ENCODE measurements at places on chromosomes 7 and 10.

DNA sequence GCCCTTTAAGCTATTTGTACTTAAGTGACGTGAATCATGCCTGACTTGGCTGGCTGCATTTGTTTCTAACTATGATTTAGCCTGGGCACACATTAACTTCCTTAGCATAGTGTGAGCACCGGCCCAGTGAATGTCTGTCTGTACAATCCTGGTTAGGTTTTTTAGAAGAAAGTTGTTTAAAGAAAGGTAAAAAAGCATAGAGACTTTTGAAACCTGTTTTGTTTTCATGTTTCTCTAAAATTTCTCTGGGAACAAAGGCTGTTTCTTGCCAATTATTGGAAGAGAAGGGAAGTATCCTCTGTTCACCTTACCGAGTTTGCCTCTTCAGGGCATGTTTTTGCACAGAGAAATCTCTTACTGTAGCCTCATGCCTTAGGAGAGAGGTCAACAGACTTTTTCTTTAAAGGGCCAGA is 42.9 kb upstream of the MET start:
- DNase-seq = no peak

- DNase-seq = no peak
Observed at GRCh38 chr7:133582766-133583523, 330.1 kb downstream of the EXOC4 start.

GRCh38 chr7:138752518-138753149 is 45.2 kb upstream of the TMEM213 start:
- DNase-seq = no peak

- no peak for DNase-seq
Observed at GRCh38 chr10:34408381-34408780, 406.7 kb downstream of the PARD3 start.

GRCh38 chr7:1127001-1127400 is 33.0 kb downstream of the ZFAND2A start:
- DNase-seq = no peak

GRCh38 chr10:7866176-7866575 is 47.9 kb downstream of the TAF3 start:
- no peak for DNase-seq

DNA sequence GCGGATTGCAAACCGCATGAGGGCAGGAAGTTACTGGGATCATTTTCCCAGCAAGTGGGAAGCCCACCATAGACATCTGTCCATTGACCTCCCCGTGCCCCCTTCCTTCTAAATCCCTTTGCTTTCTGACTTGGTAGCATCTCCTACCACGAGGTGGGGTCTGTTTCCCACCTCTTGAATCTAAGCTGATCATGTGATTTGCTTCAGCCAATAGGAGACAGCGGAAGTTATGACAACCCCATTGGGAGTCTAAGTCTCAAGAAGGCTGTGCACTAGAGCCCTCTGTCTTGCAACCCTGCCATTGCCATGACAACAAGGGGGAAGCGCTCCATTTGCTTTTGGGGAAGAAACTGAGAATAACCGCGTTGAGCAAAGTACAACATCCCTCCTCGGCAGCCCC is 39.2 kb upstream of the CARD11 start:
- DNase-seq = no peak

GRCh38 chr10:117539361-117539773 is 3.2 kb upstream of the EMX2 start:
- DNase-seq = no peak

DNA sequence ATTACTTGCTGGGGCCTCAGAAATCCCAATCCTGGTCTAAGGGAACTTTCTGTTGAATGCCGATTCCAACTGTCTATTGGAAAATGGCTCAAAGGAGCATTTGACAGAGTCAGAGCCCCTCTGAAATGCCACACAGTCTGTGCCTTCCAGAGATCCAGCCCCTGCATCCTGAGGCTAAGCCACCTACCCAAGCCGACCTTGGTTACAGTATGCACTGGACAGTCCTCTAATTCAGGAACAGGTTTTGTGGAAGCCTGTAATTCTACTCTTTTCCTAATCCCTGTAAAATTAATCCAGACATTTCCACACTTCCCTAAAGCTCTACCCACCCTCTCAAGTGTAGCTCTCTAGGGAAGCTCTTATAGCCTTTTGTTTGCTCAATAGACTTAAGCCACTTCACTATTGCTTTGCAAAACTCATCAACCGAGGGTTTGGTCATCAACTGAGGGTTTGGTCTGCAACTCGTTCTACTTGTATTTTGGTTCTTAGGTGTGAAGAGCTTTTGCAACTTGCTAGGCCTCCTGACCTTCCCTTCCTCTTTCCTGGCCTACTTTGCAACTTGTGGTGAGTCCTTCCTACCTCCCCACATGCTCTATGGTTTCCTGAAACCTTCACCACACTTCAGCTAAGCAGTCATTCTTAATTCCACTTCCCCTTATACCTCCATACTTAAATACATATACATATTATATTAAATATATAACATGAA is 364.8 kb downstream of the SFMBT2 start:
- no peak for DNase-seq

GRCh38 chr7:80838643-80839042 is 80.2 kb downstream of the SEMA3C start:
- no peak for DNase-seq

- DNase-seq = peak; percentile 89
Observed at GRCh38 chr10:75401569-75402485, at the start of gene ZNF503. Gene ZNF503, minus strand, starts transcription at chr10:75401764. Its CDS starts 345 bp downstream, at chr10:75401419.

DNA sequence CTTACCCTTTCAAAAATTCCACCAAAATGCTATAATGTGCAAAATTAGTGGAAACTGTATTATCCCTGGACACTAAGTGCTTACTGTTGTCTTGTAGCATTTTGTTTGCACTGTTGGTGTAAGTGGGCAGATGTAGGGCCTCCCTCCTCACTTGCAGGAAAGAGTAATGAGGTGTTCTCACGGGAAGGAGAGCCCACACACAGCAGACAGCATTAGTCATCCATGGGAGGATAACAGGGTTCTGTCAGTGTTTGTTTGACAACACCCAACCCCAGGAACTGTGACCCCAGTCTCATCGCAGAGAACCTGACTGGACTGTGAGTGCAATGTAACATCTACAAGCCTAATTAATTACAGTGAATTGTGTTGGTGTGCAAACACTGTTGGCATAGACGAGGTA is 58.7 kb upstream of the VSTM2A start:
- no peak for DNase-seq

GRCh38 chr7:81929386-81929785 is 159.5 kb upstream of the HGF start:
- no peak for DNase-seq

DNA sequence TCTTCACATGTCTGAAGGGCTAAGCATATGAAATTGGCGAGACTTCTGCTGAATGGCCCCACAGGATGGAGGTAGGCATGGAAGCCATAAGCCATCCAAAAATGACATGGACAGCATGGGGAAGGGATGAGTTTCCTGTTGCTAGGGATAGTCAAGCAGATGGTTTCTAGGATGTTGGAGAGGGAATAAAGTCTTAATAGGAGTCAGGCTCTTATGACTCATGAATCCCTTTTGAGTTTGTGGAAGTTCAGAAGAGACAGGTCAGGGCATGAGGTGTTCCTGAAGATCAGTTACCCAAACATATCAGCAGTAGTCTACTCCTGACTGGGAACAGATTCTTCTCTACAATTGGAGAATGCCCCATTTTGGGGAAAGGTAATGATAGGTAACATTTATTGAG is 243.9 kb downstream of the REEP3 start:
- no peak for DNase-seq

DNA sequence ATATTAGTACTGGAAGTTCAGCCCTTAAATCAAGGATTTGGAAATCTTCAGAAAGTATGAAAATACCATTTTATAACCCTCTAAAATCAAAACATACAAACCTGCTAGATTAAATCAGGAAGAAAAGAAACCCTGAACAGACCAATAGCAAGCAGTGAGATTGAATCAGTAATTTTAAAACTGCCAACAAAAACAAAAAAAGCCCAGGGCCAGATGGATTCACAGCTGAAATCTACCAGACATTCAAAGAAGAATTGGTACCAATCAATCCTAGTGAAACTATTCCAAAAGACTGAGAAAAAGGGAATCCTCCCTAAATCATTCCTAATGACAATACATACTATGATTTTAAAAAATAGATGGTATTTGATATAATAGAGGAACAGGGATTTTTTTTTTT is 70.1 kb downstream of the MCU start:
- DNase-seq = no peak

GRCh38 chr10:100734295-100735086 is 10.9 kb upstream of the PAX2 start:
- DNase-seq = no peak

- DNase-seq = no peak
Observed at GRCh38 chr7:99267481-99267840, 5.2 kb upstream of the MYH16 start.

- no peak for DNase-seq
Observed at GRCh38 chr7:135886345-135887132, 90.6 kb downstream of the MTPN start.

GRCh38 chr10:123200531-123200930 is 46.3 kb downstream of the BUB3 start:
- no peak for DNase-seq

GRCh38 chr10:132232023-132232951 is 45.5 kb downstream of the DPYSL4 start:
- no peak for DNase-seq

DNA sequence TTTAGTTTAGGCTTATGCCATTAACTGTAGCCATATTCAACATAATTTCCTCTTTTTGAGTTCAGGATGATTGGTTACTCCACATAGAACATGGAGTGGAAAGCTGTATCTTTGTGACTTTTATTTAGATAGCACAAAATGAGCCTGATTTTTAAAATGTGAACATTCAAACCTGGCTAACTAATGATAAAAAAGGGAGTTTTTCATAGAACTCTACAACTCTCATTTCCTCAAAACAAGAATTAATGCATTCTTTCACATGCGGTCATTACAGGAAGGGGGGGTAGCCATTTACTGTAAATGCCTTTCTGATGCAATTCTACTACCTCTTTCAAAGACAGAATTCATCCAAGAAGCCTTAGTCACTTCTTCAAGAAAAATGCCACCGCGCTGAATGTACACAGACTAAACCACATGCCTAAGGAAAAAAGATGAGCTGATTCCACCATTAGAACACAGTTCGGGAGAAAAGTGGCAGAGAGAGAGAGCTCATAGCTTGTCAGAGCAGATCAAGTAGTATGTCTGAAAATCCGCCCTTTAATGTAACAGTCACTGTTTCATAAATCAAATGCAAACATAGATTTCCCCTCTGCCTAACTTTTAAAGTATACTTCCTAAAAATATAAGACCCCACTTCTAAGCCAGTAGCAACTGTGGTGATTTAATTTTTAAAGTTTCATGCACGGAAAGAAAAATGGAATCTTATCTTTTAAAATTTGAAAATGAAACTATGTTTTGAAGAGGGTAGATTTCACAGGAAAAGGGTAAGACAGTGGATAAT is 226.4 kb upstream of the KLF14 start:
- no peak for DNase-seq

DNA sequence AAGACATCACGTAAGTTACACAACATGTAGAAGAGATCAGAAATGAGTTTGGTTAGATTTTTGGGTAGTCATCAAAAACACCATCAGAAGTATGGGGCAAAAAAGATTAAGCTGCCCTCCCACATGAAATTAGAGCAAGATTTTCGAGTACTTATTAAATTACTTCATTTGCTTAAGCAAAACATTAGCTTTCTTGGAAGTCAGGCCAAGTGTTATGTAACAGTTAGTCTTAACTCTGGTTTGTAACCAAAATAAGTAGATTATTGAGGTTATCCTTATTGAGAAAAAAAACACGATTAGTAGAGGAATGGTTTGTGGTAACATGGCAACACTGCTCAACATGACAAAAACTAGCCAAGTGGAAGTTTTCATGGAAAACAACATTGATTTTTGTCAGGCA is 37.9 kb downstream of the HBP1 start:
- no peak for DNase-seq

GRCh38 chr10:11245510-11245909 is 227.8 kb downstream of the CELF2 start:
- DNase-seq = no peak

DNA sequence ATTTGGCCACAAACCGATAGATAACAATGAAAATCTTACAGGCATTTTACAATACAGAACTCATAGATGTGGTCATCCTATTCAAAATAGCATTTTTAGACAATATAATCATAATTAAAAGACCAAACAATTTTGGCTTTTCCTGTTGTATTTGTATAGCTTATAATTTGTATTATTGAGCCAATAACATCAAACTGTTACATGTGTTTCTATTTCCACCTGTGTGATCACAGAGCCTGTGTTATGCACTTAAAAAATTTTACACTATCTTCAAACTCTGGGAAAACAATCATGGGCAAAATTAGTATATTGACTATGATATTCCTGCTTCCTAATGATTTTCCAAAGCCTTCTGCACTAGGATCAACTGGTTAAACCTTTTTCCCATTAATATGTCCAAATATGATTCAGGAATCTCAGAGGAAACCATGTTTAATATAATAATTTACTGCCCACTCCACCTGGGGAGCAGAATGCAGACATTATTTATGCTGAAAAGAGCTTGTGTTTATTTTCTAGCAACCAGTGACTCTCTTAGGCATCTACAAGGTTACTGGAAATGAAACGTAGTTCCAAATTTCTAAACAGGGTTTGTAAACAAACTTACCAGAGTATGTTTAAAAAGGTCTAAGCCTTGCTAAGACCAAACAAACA is 1.7 kb downstream of the RHOBTB1 start:
- no peak for DNase-seq

GRCh38 chr7:25758559-25758958 is 393.4 kb upstream of the NFE2L3 start:
- DNase-seq = no peak

GRCh38 chr7:80832006-80832405 is 86.8 kb downstream of the SEMA3C start:
- DNase-seq = no peak

DNA sequence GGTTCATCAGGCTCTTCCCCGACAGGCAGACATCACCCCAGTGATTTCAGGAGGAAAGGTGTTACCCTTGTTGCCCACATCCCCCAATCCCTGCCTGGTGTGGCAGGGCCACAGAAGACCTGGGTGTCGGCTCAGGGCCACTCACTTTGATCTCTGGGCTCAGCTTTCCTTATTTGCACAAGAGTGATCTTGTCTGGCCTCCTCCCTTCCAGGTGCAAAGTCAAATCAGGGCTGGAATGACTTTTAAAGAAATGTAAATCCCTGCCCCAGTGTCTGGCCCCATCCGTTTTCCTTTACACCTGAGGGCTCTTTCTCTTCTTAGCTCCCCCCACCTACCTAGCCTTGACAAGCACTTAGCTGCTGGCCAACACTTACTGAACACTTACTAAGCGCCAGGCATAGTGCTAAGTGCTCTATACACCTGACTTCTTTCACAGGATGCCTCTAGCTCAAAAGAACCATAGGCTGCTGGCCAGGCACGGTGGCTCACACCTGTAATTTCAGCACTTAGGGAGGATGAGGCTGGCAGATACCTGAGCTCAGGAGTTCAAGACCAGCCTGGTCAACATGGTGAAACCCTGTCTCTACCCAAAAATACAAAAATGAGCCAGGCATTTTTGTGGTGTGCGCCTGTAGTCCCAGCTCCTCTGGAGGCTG is 979 bp upstream of the NODAL start:
- no peak for DNase-seq

- no peak for DNase-seq
Observed at GRCh38 chr10:15459218-15459617, 88.1 kb upstream of the FAM171A1 start.

Measured in D721Med (cell line).